CD4-positive, alpha-beta memory T cell (primary cell): ENCODE measurements at places on chromosomes 3 and 15. TPM values are rescaled to one million over a fixed set of nuclear protein-coding genes. Genes with fewer than 3 reads are reported as not detected.

Gene LDHAL6B
- polyA plus RNA-seq, result not detected

Gene ADPGK
- 96.1 TPM for polyA plus RNA-seq

Gene NR2E3
- polyA plus RNA-seq, result not detected

Gene ANKRD63
- not detected for polyA plus RNA-seq

Gene MESP1
- 0.69 TPM for polyA plus RNA-seq

Gene AMIGO3
- polyA plus RNA-seq, result not detected

Gene SCG5
- 0.76 TPM for polyA plus RNA-seq

Gene CCR9
- polyA plus RNA-seq, result 4.4 TPM

Gene IMPG2
- polyA plus RNA-seq, result 0.02 TPM

DNA sequence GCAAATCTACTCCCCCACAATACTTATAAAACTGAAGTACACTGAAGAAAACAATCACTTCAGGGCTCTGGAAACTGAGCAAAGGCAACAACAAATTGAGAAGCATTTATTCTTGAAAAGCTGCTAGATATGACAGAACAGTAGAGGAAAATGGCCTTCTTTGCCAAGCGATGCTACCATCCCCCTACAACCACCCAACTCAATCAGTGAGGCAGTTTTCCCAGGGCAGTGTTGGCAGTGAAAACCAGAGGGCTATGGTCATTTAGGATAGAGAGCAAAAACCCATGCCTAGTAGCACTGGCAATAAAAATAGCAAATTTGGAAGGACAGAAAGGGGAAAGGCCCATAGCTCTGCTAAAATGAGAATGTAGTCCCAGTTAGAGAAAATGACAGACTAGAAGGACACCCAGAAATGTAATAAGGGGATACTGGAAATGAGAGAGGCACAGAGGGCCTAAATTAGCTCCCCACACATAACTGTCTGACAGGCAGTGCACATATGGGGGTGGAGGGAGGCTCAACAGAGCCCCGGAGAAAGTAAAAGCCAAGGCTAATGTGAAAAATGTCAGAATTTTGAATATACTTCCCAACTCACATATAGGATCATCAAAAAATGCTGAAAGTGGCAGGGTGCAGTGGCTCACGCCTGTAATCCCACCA, 143.5 kb downstream of the GSK3B start:
- no peak for DNase-seq

GRCh38 chr3:70974747-70975146, 608.8 kb downstream of the FOXP1 start:
- DNase-seq, result no peak

- no peak for DNase-seq
Measured at GRCh38 chr3:129603991-129604749, 2.3 kb downstream of the PLXND1 start.

DNA sequence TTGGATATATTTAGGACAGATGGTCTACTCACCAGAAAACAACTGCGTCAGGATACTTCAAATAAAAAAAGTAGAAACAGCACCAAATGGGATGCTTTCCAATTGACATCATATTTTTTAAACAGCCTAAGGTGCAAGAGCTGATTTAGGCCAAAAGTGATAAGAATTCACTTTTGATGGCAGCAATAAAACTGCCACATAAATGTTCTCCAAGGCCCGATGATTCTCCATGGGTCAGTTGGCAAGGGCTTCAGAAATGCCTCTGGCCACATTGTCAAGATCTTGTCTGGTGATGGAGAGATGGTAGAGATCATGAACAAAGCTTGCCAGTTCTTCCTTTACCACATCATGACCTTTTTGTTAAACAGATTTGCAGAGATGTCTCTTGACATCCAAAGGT, 38.9 kb downstream of the LDHAL6B start:
- no peak for DNase-seq

GRCh38 chr15:100726421-100727190, 124.2 kb downstream of the ASB7 start:
- no peak for DNase-seq

GRCh38 chr3:100185847-100186246, 71.5 kb upstream of the FILIP1L start:
- DNase-seq, result no peak

- DNase-seq, result no peak
Measured at GRCh38 chr15:81223346-81223971, 26.8 kb downstream of the IL16 start.

- DNase-seq, result no peak
Measured at GRCh38 chr15:59447367-59447766, 9.4 kb downstream of the FAM81A start.

- DNase-seq, result no peak
Measured at GRCh38 chr15:77674327-77674726, 41.6 kb upstream of the LINGO1 start.

GRCh38 chr3:124620600-124621063, 109.6 kb upstream of the UMPS start:
- DNase-seq, result peak; percentile 9

DNA sequence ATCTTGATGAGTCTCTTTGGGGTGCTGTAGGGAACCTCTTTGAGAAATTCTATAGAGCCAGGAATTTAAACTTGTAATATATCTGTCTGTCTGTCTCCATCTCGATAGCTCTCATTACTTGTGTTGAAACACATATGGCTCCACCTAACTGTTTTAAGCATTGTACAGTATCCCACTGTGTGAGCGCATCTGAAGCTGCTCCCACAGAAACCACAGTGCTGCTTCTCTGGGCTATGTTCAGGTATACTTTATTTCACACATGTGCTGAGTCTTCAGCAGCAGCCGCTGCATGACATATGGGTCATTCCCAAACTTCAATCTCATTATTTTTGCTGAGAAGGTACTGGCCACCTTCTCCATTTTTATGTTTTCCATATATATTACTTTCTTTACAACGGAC, 63.9 kb downstream of the MCTP2 start:
- DNase-seq, result no peak

GRCh38 chr15:47974724-47975123, 146.1 kb upstream of the SLC24A5 start:
- DNase-seq, result no peak

DNA sequence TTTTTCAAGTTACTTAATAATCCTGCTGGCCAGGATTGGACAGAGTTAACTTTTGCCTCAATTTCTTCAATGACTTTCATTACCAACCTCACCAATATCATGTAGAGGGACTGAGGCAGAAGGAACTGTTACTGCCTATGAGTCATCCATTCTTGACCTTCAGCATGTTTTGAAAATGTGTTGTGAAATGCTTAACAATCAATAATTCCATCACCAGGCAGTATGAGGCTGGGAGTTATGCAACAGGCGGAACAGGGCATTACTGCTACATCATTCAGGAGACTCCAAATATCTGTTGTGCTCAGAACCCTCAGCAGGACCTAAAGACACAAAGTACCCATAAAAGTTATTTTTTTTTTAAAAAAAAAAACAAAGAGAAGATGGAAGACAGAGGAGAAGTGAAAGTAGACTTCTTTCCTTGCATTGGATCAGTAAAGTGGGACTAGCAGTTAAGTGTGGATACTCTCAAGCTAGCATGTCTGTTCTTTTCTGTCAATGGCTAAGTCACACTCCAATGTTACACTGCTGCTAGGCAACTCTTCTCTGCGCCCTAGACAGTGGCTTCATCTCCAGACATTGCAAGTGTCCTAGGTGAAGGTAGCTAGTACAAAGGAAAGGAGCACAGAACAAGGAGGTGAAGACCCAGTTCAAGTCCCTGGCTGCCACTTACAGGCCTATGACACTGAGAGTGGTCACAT, 184.9 kb upstream of the LPP start:
- no peak for DNase-seq

GRCh38 chr3:188489639-188490405, 335.9 kb downstream of the LPP start:
- DNase-seq, result no peak

DNA sequence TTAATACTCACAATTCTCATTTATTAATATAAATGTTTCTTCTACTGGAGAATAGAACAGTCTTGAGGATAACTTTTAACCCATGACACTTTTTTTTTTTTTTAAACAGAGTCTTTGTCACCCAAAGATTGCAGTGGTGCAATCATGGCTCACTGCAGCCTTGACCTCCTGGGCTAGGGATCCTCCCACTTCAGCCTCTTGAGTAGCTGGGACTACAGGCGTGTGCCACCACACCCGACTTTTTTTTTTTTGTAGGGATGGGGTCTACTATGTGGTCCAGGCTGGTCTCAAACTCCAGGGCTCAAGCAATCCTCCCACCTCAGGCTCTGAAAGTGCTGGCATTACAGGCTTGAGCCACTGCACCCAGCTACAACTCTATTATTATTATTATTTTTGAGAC, 34.5 kb downstream of the PIK3CB start:
- DNase-seq, result no peak

- no peak for DNase-seq
Measured at GRCh38 chr15:88537591-88538317, 8.7 kb downstream of the DET1 start.

GRCh38 chr15:95300958-95301357, 1029.5 kb upstream of the NR2F2 start:
- no peak for DNase-seq

GRCh38 chr3:67044955-67045354, 46.8 kb downstream of the KBTBD8 start:
- no peak for DNase-seq
